Bronchus fibroblast of lung (primary cell): ENCODE measurements at places on chromosomes 13 and 19. TPM values are rescaled to one million over a fixed set of nuclear protein-coding genes. Genes with fewer than 3 reads are reported as not detected.

Gene PSG6
- not detected in 2 replicates for total RNA-seq

Gene RETN
- not detected in 2 replicates for total RNA-seq

Gene MAMSTR
- 5.0 and 5.2 TPM in 2 replicates for total RNA-seq

Gene CBY2
- total RNA-seq: not detected in 2 replicates

Gene PRR19
- total RNA-seq: 0.84 and 1.0 TPM in 2 replicates

Gene KASH5
- not detected in 2 replicates for total RNA-seq

Gene SKA3
- total RNA-seq: 19.3 and 22.7 TPM in 2 replicates

Gene OLFM2
- total RNA-seq: 0.45 TPM in 1 of 2 replicates, not detected in the other

Gene BEST2
- total RNA-seq: not detected in 2 replicates

Gene SF3A2
- 35.0 and 49.1 TPM in 2 replicates for total RNA-seq

Gene MYO16
- total RNA-seq: 0.15 and 0.17 TPM in 2 replicates

Gene ZNF541
- total RNA-seq: 0.15 TPM in 1 of 2 replicates, not detected in the other

Gene YJEFN3
- total RNA-seq: 0.30 and 1.0 TPM in 2 replicates

Gene TNNI3
- not detected in 2 replicates for total RNA-seq

Gene PGLYRP2
- total RNA-seq: not detected in 2 replicates

Gene KCNRG
- 1.2 and 1.3 TPM in 2 replicates for total RNA-seq

Gene ZNF667
- total RNA-seq: 1.0 and 1.3 TPM in 2 replicates

Gene ZNF432
- total RNA-seq: 3.7 and 3.9 TPM in 2 replicates

Gene ZNF816
- 4.5 and 4.9 TPM in 2 replicates for total RNA-seq

Gene ZGLP1
- total RNA-seq: 0.59 and 0.67 TPM in 2 replicates

Gene ZFP30
- 7.1 TPM in 2 replicates for total RNA-seq

Gene NKG7
- not detected in 2 replicates for total RNA-seq

Gene ODAD3
- 0.15 and 0.17 TPM in 2 replicates for total RNA-seq

Gene FAM216B
- total RNA-seq: not detected in 2 replicates

Gene KLHL1
- total RNA-seq: not detected in 2 replicates

Gene ANKRD27
- total RNA-seq: 17.1 and 19.7 TPM in 2 replicates

Gene DAND5
- total RNA-seq: not detected in 2 replicates

Gene ZNF91
- total RNA-seq: 8.2 and 8.8 TPM in 2 replicates

Gene LGI4
- not detected in 2 replicates for total RNA-seq

Gene ZNF132
- 2.1 and 3.0 TPM in 2 replicates for total RNA-seq

Gene NAXD
- total RNA-seq: 18.3 and 23.0 TPM in 2 replicates

Gene OR7A10
- not detected in 2 replicates for total RNA-seq

Gene TMEM38A
- total RNA-seq: 0.34 and 0.74 TPM in 2 replicates

Gene TTC9B
- total RNA-seq: not detected in 2 replicates

Gene PLK5
- not detected in 2 replicates for total RNA-seq

Gene ZNF175
- 1.6 and 3.0 TPM in 2 replicates for total RNA-seq
